CD4-positive, alpha-beta T cell treated with Interleukin-12 subunit alpha and Interleukin-12 subunit beta, for 1 hour (primary cell): ENCODE measurements at places on chromosomes 3 and 15.

DNA sequence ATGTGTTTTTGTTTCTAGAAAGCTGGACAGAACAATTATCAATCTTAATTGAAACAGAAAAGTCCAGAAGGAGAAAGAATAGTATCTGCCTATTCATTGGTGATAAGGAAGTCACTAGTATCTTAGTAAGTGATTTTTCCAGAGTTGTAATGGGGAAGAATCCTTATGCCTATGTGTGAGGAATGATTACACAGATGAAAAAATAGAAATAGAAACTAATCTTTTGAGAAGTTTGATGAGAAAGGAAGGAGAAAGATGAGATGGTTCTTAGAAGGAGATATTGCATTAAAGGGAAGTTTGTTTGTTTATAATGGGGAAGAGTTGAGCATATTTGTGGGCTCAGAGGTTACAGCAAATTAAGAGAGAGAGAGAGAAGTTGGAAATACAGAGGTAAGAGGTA lies 42.7 kb upstream of the CBLB start:
- no peak for DNase-seq

DNA sequence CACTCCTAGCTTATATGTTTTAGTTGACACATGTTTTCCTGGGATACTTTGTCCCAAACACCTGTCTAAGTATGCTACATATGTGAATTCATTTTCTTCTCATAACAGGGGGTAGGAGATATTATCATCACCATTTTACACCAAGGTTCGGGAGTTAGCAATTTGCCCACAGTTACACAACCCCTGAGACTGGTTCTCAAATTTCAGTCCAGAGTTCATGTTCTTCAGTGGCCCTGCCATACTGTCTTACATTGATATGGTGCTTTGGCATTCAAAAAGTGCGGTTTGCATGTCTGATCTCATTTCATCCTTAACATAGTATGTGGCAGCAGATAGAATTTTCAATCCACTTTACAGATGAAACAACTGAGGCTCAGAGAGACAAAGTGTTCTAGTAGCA lies 38.4 kb downstream of the ROBO2 start:
- DNase-seq, result no peak

DNA sequence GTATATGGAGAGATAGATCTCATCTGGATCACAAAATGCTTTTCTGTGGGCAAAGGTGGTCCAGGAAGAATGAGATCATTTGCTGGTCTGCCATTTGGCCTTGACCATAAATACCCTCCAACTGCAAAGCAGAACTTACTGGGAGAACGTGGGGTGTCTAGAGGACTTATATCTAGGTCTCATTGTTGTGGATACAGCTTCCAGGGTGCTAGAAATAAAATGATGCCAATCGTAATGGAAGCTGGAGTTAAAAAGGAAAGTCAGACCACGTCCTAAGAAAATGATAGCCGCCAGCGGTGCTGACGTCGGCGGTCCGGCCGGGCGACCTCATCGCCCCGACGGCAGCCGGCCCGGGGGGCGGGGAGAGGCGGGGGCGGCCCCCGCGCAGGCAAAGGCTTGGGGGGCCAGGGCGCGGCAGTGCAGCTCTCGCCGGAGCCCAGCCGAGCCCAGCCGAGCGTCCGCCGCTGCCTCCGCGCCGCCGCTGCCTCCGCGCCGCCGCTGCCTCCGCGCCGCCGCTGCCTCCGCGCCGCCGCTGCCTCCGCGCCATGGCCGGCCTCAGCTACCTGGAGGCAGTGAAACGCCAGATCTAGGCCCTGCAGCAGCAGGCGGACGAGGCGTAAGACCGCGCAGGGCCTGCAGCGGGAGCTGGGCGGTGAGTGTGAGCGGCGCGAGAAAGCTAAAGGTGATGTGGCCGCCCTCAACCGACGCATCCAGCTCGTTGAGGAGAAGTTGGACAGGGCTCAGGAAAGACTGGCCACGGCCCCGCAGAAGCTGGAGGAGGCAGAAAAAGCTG lies 89.5 kb downstream of the EOMES start:
- DNase-seq, result peak; percentile 50

GRCh38 chr15:35654332-35654731 lies 108.4 kb upstream of the DPH6 start:
- DNase-seq, result no peak

- DNase-seq, result no peak
Observed at GRCh38 chr3:154430014-154430413, at the start of gene GPR149. TSS of gene GPR149 (minus strand) at chr3:154430190. CDS start at chr3:154429615, 575 bp downstream.

- no peak for DNase-seq
Observed at GRCh38 chr3:62151591-62151990, 221.8 kb downstream of the FEZF2 start.

GRCh38 chr15:43219929-43220928 lies 589 bp downstream of the EPB42 start:
- no peak for DNase-seq

DNA sequence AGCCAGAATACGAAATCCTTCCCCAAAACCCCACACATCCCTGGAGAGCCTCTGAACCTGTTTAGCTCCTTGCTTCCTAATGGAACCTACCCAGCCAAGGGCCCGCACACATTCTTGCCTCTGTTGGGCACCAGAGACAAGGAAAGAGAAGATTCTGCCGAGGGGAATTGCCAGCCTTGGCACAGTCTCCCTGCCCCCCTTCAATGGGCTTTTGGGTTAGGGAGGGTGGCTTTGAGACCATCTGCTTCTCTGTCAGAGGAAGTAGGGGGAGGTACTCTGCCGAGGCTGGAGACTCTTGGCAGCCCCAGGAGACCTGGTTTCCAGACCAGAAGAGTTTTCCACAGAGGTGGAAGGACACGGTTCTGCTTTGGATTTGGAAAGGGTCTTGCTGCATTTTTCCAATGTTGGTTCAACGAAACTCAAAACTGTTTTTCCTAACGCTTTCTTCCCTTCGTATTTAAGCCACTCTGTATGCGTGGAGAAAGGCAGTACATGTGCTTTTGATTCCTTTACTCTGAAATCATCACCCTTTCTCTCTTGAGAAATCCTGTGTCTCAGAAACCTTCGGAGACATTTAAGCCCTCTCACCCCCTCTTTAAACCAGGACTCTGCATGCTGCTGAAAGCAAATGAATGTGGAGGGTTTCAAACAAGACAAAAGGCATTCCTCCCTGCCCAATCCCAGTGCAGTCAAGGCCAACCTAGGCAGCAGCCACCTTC lies 78.8 kb upstream of the PRR23C start:
- DNase-seq, result no peak
